Naive thymus-derived CD4-positive, alpha-beta T cell (primary cell): ENCODE measurements at places on chromosomes 12 and 14. TPM values are rescaled to one million over a fixed set of nuclear protein-coding genes. Genes with fewer than 3 reads are reported as not detected.

The SPPL3 gene
- 50.0 TPM for total RNA-seq

The GPR135 gene
- 2.2 TPM for total RNA-seq

The KRT71 gene
- total RNA-seq: not detected in 2 replicates

The RERG gene
- total RNA-seq: not detected

The SPIC gene
- total RNA-seq: not detected

The GZMB gene
- 692 and 715 TPM in 2 replicates for total RNA-seq

The TEX22 gene
- total RNA-seq: 1.4 TPM

The GXYLT1 gene
- total RNA-seq: 6.7 TPM

The OR6C2 gene
- total RNA-seq: not detected

The FBXO33 gene
- total RNA-seq: 68.2 TPM

GRCh38 chr12:97404543-97404942 lies 58.1 kb upstream of the RMST start:
- DNase-seq: no peak

GRCh38 chr12:94987076-94987669 lies 16.3 kb downstream of the NDUFA12 start:
- no peak for DNase-seq

- DNase-seq: no peak
Observed at GRCh38 chr12:111120578-111120977, 200.2 kb upstream of the MYL2 start.

DNA sequence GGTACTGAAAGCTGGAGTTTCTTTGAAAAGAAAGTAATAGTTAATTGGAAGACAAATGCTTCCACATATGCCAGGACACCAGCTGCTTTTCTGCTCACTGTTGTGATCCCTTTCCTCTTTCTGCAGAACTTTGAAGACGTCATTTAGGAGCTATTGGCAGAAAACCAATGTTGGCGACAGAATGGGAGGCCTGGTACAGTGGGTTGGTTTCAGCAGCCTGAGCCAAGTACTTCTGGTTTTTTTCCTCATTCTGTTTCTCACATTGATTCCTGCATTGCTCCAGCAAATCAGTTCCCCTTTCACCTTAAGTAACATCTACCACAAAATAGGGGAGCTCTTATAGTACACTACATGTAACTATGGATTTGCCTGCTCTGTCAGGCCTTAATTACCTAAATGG lies 96.9 kb downstream of the FIGNL2 start:
- DNase-seq: no peak

GRCh38 chr12:120972870-120973543 lies 5.3 kb upstream of the HNF1A start:
- DNase-seq: no peak

DNA sequence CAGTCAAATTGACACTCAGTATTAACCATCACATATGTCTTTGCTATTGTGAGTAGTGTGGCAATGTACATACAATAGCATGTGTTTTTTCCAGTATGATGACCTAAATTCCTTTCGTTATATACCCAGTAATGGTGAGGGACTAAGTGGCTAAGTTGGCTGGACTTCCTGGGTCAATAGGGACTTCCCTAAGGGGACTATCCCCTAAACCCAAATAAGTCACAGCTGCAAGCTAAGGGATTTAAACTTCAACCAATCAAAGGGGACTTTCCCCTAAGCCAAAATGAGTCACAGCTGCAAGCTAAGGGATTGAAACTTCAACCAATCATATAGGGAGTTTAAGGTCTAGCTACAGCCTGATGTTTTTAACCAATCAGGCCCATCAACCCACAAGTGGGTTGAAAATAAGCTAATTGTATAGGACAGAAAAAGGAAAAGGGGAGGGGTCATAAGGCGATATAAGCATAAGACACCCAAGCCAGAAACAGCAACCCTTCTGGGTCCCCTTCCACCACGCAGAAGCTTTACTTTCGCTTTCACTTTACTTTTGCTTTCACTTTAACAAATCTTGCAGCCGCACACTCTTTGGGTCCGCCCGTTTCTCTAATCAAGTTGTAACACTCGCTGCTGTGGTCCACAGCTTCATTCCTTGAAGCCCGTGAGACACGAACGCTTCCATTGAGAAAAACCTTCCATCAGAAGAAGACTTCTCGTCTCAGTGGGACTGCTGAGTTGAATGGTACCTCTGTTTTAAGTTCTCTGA lies 404.4 kb downstream of the FLRT2 start:
- DNase-seq: peak; percentile 75

DNA sequence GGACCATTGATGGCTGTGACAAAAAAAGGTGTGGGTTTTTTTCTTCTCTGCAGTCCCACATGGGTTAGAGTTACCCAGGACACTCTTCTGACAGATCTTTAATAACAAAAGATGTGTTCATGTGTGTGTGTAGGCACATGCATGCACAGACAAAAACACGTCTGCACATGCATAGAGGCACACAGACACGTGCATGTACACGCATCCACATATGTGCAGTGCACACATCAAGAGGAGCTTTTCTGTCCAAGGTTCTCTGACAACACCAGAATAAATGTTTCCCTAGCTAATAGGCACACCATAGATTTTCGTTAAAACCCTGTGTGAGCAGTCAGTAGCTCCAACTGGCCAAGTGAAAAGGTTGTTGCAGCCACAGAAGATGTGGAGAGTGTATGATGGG lies 2.8 kb upstream of the MYL2 start:
- DNase-seq: no peak

- no peak for DNase-seq
Observed at GRCh38 chr14:78836777-78837176, 666.6 kb downstream of the NRXN3 start.

DNA sequence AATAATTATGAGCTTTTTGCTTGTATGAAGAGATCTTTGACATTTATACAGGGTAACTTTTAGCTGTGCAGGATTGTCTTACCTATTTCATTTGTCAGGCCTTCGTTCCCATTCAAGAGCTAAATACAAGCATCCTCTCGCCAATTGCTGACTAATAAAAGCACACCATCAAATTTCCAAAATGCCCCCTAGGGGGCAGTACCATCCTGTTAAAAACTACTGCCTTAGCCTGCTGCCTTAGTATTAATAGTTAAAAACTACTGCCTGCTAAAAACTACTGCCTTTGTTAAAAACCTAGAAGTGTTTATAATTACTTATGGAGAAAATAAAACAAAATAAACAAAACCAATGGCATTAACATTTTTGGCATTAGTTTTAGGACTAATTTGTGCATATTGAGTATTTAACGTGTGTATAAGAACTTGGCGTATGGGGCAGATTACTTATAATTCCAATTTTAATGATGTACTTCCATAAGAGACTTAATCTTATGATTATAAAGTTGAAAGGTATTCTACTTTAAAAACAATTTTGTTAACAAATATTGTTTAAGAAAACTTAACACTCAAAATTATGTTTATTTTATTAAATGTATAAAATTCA lies 3.0 kb upstream of the IFI27L2 start:
- peak; percentile 73 for DNase-seq

DNA sequence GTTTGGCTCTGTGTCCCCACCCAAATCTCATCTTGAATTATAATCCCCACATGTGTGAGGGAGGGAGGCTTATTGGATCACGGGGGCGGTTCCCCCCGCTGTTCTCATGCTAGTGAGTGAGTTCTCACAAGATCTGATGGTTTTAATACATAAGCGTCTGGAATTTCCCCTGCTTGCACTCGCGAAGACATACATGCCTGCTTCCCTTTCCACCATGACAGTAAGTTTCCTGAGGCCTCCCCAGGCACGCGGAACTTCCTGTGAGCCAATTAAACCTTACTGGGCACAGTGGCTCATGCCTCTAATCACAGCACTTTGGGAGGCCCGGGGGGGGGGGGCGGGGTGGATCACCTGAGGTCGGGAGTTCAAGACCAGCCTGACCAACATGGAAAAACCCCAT lies 60.8 kb downstream of the R3HDM2 start:
- DNase-seq: no peak

GRCh38 chr12:26034371-26035142 lies 76.1 kb downstream of the RASSF8 start:
- DNase-seq: no peak

GRCh38 chr14:27184427-27184826 lies 586.6 kb upstream of the NOVA1 start:
- DNase-seq: no peak

- no peak for DNase-seq
Observed at GRCh38 chr12:77053259-77053658, 12.1 kb downstream of the E2F7 start.

DNA sequence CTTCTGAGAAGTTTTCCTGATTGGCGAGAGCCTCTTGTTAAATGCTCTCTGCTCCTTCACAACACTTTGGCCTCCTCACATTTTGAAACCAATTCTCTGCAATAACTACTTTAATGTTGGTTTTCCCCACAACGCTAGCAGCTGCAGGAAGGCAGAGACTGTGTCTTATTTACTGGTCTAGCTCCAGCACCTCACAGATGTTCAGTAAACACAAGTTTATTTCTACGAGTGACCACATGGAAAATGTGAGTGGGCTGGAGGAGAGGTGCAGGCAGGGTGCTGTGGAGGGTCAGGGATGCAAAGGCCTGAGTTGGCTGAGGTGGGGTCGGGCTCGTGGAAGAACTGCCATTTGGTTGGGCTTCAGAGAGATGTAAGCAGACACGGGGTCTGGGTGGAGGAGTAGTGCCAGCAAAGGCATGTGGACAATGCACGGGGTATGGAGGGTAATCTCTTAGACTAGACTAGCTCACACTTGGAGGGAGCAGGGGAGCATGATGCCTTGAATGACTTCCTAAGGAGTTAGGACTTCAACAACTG lies 117.4 kb upstream of the RTL1 start:
- DNase-seq: no peak

DNA sequence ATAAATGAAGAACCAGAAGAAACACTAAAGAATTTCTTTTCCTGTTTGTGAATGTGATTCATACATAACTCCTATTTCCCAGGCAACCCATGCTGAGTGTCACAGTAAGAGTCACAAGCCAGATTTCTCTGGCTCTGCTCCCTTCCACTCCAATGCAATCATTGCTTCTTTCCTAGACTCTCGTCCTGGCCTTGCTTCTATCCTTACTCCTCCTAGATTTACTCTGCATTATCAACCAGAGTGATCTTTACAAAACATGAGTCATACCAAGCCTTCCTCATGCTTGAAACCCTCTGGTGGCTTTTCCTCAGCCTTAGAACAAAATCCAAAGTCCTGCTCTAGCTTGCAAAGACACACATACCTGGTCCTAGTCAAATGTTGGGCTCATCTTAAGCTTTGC lies 13.3 kb downstream of the IL22 start:
- DNase-seq: no peak

- DNase-seq: no peak
Observed at GRCh38 chr12:26396402-26396801, 201.0 kb downstream of the SSPN start.

GRCh38 chr14:48805315-48805714 lies 780.9 kb downstream of the RPS29 start:
- DNase-seq: no peak

- DNase-seq: no peak
Observed at GRCh38 chr12:47084172-47084571, 4.4 kb upstream of the AMIGO2 start.

GRCh38 chr14:81085596-81085995 lies 130.2 kb downstream of the TSHR start:
- DNase-seq: no peak

- DNase-seq: no peak
Observed at GRCh38 chr14:99432485-99432884, 48.2 kb downstream of the SETD3 start.

- no peak for DNase-seq
Observed at GRCh38 chr12:77953528-77954205, 123.0 kb downstream of the NAV3 start.

- DNase-seq: no peak
Observed at GRCh38 chr12:4796694-4797482, 76.7 kb downstream of the GALNT8 start.

DNA sequence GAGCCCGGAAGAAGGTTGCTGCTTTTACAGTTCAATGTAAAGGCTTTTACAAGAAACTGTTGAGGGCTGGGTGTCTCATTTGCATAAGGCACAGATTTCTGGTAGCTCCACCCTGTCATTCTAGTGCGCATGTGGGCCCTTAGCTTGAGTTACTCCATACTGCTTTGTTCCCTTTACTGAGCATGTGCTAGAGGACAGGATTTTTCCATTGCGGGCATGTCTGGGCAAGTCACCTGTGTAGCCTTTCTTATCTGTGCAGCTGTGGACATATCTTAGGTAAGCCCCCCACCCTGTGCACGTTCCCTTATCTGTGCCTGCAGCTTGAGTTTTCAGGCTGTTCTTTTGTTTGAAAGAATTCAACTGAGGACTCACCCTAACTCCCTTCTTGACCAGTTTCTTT lies 56.2 kb upstream of the ARHGAP5 start:
- DNase-seq: no peak

GRCh38 chr12:22625762-22626294 lies 857 bp downstream of the ETNK1 start:
- no peak for DNase-seq

DNA sequence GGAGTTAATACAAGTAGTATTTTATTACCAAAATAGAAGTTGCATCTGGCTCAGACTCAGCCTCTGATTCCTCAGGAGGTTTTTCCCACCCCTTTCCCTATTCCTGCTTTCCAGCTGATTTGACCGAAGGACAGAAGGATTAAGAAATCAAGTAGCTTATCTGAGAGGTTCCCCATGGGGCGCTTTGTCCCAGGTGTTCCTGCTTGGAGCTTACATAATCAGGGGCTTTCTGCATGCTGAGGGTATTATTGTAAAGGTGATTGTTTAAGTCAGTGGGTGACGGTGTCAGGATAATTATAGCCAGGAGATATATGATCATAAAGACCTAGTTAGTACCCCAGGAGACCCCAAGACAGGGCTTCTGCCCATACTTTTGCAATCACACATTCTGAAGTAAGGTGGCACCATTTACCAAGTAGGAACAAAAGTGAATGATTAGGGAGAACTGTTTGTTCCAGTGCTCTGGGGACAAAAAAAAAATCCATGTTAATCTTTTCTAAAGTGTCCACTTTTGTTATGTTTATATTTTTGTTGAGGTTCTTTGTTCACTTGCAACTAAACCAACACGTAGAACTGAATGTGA lies 921.3 kb downstream of the NRXN3 start:
- no peak for DNase-seq

GRCh38 chr12:112879191-112879705 lies 27.5 kb upstream of the OAS1 start:
- DNase-seq: no peak
